ENCODE measurements at places on chromosomes 13 and 19.

GRCh38 chr19:5326986-5327623, 13.5 kb downstream of the PTPRS start:
- DNase-seq: no peak

- no peak for DNase-seq
Measured at GRCh38 chr19:50906217-50906616, 5.0 kb downstream of the KLK4 start.

DNA sequence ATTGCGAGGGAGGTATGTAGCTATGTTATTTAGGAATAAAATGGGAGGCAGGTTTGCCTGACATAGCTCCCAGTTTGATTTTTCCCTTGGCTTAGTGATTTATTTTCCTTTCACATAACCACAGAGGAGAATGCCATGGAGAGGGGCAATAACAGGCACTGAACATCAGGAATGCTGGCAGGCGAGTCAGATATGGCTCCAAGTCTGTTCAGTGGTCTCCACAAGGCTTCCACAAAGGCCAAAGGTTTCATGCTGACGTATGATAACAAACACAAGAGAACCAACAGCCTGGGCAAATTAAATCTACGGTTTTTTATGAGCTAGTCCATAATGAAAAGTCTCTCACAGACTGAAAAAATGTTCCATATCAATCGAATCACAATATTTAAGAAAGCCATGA, 66.7 kb downstream of the SUCLA2 start:
- peak; percentile 49 for DNase-seq

- peak; percentile 3 for DNase-seq
Measured at GRCh38 chr13:78657699-78658629, 991 bp downstream of the OBI1 start.

DNA sequence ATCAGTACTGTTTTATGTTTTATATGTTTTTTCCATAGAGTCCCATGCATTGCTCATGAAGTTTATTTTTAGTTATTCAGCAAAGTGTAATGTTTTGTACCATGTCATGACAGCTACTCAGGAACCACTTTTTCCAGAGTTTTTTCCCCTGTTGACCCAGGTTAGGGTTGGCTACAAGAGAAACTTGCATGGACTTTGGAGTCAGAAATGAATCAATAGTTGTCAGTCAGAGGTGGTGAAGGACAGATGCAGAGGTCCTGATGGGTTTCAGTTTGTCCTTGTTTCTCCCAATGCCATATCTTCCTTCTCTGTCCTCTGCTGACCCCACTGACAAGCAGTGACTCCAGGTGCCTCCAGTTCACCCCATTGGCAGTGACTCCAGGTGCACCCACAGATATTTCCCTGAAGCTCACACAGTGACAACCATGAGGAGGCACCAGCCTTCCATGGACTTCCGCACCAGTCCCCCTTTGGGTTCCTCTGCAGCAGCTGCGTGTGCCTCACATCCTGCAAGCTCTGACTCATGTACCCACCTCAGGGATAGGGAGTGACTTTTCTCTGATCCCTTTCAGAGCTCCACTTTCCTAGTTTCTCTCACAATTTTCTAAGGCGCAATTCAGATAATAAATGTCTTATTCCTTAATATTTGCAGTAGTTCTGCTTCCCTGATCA, 92.1 kb downstream of the AKAP11 start:
- peak; percentile 90 for DNase-seq

DNA sequence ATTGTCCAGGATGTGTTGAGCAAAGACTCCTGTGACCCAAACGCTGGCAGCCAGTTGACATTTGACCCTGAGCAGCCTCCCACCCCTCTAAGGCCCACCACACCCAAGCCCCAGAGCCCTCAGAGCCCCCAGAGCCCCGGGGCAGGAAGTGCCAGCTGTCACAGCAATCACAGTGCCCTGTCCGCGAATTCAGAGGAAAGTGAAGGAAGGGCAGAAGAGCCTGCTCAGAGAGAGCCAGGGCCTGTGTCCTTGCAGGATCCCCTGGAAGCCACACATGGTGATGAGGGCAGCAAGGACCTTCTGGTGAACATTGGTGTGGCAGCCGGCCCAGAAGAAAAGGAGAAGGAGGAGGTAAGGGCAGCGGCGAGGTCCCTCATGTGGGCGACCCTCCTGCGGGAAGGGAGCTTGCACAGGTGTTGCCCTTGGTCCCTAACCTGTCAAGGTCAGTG, 63.7 kb downstream of the SPATA13 start:
- DNase-seq: no peak

- peak; percentile 10 for DNase-seq
Measured at GRCh38 chr19:38352611-38353010, 17.0 kb downstream of the CATSPERG start.

DNA sequence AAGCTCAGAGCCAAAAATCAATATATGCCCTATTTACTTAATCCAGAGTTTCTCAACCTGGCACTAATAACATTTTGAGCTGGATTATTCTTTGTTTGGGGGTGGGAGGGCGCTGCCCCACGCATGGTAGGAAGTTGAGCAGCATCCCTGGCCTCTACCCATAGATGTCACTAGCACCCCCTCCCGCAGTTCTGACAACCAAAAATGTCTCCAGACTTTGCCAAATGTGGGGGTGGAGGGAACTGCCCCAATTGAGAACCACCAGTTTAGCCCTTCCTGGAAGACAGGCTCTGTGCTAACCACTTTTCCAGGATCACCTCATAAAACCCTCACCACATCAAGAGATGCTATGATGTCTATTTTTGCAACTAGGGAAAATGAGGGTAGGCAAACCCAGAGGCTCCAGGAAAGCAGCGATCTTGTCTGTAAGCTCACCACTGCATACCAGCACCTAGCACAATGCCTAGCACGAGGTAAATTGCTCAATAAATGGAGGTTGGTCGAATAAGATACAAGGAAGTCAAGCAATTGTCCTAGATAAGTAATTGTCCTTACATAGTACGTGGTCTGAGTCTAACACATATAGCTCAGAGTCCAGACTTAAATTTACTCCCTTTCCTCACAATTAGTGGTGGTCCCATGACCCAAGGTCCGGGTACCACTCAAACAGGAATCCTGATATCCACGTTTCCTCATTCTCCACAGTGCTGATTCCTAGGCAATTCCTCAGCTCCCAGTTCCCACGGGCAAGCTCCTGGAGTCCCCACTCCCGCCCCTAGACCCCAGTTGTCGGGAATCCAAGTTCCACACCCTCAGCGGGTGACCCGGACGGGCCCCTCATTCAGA, 892 bp downstream of the TRIR start:
- peak; percentile 74 for DNase-seq

DNA sequence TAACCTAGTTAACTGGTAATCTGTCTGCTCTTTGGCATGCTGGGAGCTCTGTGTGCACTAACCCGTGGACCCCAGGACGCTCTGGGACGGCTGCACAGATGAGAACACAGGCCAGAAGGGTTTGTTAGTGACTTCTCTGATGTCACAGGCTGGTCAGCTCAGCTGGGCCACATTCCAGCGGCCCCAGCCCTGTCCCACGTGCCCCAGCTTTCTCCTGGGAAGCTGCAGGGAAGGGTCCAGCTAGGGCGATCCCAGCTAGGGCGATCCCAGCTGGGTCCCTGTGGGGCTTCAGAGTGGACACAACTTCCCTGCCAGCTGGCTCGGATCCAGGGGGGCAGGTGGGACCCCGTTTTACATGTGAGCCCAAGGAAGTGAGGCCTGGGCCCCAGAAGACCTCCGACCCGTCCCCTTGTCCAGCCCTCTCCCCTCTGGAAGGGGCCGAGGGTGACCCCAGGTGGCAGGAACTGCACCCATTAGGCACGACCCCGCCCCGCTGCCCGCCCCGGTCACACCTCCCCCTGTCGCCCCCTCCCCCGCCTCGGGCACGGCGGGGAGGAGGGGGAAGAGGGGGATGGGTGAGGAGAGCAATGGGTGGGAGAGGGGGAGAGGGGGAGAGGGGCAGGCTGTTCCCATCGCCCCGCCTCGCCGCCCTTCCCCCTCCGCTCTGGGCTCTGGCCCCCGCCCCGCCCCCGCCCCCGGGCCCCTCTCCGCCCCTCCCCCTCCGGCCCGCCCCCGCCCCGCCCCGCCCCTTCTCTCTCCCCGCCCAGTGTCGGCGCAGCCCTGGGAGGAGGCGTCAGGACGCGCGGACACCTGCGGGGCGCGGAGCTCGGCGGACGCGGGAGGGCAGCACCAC, 75.2 kb upstream of the MCF2L start:
- no peak for DNase-seq

- no peak for DNase-seq
Measured at GRCh38 chr13:75088915-75089314, 393.1 kb downstream of the TBC1D4 start.

GRCh38 chr19:46372901-46373490, 26.1 kb downstream of the PPP5C start:
- no peak for DNase-seq

GRCh38 chr19:29577649-29577963, 28.5 kb upstream of the POP4 start:
- DNase-seq: no peak

DNA sequence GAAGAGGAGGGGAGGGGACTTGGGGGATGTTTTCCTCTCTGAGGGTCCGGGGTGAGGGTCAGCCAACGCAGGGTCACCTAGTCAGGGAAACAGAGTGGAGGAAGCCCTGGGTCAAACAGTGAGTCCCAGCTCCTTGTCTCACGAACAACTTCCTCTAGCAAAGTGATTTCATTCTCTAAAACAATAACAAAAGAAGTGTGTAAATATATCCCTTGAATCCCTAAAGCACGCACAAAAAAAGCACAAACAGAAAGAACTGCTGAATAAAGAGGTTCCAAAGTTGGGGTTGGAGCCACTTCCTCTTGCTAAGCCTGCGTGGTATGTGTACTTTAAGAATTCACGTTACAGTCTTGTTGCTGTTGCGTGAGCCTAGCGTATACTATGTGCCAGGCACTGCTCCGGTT, 1.5 kb upstream of the C5AR2 start:
- DNase-seq: no peak

DNA sequence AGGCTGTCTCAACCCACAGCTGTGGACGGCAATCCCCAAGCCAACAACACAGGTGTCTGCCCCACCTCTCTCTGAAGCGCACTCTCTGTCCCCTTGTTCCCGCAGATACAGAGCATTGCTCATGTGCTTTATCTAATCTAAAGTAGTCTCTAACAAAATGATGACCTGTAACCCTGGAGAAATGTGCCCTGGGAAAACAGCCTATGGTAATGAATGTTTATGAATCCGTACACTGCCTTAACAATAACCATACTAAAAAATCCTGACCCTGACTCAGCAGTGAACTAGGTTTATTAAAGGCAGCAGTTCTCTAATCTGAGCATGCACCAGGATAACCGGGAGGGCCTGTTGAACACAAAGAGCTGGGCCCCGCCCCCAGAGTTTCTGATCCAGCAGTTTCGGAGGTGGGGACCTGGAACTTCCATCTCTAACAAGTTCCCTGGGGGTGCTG, 50.7 kb upstream of the SLC15A1 start:
- DNase-seq: no peak

DNA sequence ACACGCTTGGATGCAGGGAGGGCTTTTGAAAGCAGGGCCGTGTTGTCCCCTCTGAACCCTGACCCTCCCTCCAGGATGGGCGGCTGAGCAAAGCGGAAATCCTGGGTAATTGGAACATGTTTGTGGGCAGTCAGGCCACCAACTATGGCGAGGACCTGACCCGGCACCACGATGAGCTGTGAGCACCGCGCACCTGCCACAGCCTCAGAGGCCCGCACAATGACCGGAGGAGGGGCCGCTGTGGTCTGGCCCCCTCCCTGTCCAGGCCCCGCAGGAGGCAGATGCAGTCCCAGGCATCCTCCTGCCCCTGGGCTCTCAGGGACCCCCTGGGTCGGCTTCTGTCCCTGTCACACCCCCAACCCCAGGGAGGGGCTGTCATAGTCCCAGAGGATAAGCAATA, 15.2 kb downstream of the RCN3 start:
- DNase-seq: no peak

GRCh38 chr19:3006075-3006767, 22.9 kb downstream of the TLE2 start:
- DNase-seq: no peak

DNA sequence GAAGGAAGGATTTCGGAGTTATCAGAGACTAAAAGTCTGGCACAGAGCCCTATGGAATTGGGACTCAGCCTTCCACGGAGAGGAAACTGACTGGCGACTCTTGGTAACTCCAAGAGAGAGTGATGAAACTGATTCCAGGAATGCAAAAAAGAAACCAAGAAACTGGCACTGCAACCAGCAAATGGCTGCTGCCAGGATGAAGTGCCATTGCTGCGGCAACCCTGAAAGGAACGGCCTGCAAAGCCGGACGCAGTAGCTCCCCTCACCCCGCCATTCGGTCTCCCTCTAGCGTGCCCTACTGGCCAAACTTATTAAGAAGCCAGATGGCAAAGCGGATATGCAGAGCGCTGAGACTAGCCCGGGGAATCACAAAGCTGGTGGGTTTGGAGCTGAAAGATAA, 236.0 kb downstream of the PCDH9 start:
- DNase-seq: peak; percentile 89

GRCh38 chr19:44684892-44685863, 13.8 kb upstream of the CEACAM16 start:
- peak; percentile 72 for DNase-seq

DNA sequence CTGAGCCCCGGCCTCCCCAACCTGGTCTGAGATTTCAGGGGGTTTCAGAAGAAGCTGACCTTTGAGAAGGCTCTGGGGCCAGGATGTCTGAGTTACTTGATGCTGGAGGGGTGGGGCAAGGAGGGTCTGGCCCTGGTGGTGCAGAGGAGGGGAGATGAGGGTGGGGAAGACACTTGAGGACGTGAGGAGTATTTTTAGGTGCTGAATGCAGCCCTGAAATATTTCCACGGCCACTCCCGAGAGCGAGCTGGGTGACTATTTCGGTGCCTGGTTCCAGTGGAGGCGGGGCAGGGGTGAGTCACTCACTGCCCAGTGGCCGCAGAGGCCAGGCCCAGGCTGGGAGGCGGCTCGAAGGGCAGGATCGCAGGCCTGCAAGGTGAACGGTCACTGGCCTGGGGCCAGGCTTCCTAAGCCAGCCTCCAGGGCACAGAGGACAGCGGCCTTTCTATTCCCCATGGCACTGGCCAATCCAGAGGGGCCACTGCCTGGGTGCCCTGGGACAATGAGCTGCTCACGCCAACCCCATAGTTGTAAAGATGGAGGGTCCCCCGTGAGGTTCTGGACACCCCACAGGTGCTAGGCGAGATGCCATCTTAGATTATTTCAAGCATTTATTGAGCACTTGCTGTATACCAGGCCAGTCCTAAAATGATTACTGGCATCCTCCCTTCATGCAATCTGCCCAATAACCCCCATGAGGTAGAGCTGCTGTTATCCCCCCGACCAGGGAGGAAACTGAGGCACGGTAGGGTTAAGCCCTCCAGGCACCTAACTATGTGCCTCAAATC, 19.7 kb upstream of the JUND start:
- peak; percentile 81 for DNase-seq

DNA sequence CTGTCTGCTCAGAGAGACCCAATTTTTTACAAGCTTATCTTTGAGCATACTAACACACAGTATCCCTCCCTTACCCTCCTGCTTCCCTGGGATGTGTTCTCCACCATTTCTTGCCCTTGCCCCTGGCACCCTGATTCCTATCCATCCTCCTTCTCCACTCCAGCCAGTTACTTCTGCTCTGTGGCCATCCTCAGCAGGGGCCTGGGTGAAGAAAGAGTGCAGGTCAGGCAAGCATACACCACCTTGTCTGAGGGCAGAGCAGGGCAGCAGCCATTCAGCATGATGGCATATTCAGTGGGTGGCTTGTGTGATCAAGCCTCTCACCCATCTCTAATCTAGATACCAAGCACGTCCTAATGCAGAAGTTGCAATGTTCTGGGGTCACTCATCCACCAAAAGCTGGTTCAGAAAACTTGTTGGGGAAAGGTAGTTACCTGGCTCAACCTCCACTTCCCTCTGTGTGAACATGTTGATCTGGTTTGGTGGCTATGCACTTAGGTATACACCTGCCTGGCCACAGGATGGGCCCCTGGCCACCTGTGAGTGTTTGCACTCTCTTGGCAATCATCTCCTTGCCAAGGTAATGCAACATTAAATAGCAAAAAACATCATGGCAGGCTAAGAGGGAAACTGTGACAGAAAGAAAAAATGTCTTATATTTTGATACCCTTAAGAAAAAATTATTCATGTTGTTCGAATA, 900.3 kb upstream of the MIR17HG start:
- no peak for DNase-seq

All from LHCN-M2 (cell line).